Esophagus mucosa (tissue), 1 donor: ENCODE measurements at places on chromosomes 5 and 9. TPM values are rescaled to one million over a fixed set of nuclear protein-coding genes. Genes with fewer than 3 reads are reported as not detected.

Gene TXN
- 647 TPM for total RNA-seq

Gene PCDHGB5
- total RNA-seq: 5.8 TPM

Gene CATSPER3
- 0.40 TPM for total RNA-seq

Gene MLANA
- not detected for total RNA-seq
